ENCODE measurements at places on chromosomes 6 and 20.

DNA sequence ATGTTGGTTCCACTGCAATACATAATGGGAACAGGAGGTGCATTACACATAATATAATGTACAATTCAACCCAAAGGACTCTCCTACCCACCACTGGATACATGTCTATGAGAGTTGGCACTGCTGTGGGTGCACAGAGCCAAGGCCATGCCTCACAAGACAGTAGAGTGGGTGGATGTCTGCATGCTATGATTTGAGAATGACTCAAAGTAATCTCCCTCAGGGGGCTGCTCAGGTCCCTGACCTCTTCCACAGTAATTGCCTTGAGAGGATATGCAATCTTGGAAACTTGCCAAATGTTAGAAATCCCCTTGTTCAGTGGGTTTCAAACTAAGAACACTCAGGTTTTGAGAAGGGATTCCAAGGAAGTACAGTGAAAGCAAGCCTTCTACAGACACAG is 79.0 kb downstream of the ANKEF1 start:
- no peak for DNase-seq

- DNase-seq, result no peak
Measured at GRCh38 chr6:113057567-113058053, 710.5 kb downstream of the RFPL4B start.

DNA sequence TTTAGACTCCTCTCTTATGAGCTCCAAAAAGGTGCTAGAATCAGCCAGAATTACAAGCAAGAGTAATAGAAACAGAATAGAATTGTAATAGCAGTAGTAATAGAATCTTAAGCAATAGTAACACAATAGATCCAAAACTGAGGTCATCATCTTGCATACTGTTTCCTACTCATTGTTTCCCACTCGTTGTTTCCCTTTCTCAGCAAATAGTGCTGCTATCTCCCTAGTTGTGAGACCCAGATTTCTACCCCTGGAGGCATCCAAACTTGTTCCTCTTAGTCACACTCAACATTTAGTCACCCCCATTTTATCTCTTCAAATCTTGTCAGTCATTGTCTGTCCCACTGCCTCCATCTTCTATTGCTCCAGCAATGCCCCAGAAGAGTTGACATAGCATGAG is 356.9 kb upstream of the MARCKS start:
- DNase-seq, result no peak

DNA sequence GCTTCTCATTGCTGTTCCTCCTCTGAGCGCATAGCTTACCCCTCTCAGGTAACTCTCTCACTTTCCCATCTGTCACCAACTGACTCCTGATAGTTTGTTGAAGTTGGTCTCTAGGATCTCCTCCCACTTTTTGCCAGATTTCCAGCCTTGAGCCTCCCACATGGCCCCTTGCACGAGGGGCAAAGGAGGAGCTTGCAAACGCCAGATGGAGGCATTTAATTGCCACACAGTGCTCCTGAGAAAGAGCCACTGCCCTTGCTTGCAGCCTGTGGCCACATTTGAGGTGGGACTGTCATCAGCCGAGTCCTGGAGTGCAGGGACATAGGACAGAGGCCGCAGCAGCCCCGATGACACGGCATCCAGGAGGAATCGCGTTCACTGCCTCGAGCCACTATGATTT is 348.7 kb downstream of the SMOC2 start:
- no peak for DNase-seq

GRCh38 chr6:165484178-165484889 is 174.9 kb upstream of the C6orf118 start:
- no peak for DNase-seq

Data from effector memory CD4-positive, alpha-beta T cell (primary cell).